Cortex of kidney (tissue), 1 donor: ENCODE measurements at places on chromosomes 5 and 9.

DNA sequence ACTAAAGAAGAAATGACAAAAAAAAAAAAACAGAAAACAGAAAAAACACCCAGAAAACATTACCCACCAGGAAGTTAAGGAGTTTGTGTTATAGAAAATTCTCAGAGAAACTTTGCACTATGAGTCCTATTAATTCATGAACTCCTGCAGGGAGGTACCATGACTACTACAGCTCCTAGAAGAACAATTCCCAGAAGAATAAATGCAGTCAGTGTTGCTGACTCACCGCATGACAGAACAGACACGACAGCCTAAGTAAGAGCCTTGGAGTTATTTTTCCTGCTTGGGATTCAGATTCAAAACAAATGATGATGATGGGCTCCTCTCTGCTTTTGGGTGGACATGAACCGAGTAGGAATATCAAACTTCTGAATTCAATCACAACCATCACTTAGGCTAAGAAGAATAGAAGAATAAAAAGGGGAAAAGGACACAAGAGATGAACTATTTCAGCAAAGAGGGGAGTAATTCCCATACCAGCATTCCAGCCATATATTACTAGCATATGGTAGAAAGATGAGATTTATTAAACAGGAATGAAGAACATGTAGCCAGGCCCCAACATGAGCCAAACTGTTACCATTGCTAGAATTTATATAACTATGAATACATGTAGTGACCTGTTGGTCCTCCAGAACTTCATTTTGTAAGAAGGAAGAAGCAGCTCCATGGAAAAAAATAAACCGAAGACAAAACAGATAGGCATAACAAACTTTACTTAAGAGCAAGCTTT lies 209.6 kb upstream of the PDE4D start:
- no peak for DNase-seq

DNA sequence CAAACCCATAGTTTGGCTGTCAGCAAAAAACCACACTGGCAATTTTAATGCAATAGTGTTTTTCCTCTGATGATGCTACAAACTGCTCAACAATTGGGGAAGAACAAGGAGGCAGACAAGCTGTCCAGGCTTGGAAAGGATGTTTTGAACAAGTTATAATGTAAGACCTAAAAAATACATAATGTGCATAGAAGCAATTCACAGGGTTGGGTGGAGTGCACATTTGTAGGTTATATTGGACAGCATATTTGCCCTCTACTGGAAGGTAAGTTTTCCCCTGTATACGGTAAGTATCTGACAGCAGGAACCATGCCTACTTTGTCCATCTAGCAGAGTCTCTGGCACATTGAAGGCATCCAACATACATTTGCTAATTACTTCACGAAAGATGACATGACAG lies 114.3 kb upstream of the PUM3 start:
- DNase-seq: no peak

DNA sequence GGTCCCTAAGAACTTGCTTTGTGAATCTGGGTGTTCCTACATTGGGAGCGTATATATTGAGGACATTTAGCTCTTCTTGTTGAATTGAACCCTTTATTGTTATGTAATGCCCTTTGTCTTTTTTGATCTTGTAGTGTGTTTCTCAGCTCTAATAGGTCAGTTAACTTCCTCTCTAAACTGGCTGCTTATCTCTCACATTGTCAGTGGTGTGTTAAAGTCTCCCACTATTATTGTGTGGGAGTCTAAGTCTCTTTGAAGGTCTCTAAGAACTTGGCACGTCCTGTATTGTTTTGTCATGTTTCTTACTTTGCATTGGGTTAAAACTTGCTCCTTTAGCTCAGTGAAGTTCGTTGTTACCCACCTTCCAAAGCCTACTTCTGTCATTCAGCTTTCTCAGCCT lies 36.2 kb downstream of the RIC1 start:
- DNase-seq: no peak

GRCh38 chr9:19030899-19031298 lies 2.1 kb downstream of the SAXO1 start:
- no peak for DNase-seq

- DNase-seq: no peak
Measured at GRCh38 chr5:108541836-108542235, 159.9 kb upstream of the FBXL17 start.

DNA sequence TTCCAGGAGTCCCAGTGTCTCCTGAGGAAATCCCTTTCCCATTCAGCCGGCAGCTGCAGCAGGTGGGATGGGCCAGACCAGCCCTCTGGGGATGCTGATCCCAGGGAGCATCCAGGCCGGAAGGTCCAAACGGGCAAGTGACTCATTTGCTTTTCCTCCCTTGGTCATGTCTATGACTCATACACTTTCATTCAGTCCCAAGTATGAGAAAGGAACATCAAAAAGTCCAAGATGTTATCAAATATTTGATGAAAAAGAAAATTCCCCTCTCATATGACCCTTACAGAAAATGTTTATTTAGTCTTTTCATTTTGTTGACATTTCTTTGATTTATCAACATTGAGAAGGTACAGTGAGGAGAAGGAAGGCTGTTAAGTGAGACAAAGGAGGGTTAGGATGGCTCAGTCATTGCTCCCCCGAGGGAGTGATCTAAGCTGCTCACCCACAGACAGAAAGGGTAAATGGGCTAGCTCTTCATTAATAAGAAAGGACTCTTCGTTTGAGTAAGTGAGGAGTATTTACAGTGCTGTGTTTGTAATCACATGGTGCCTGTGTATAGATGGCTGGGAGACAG lies 117.6 kb upstream of the ANKRD55 start:
- no peak for DNase-seq

DNA sequence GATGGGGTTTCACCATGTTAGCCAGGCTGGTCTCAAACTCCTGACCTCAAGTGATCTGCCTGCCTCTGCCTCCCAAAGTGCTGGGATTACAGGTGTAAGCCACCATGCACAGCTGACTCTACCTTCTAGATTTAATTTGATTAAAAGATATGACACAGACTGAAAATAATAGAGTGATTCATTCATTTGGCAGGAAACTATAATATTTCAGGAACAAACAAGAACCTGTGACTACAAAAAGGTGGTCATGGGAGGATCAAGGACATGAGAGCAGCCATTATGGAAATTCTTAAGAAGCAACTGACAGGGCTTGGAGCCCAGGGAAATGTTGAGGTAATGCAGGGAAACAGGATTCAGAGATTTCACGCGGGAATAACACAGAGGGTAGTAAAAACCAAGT lies 265.5 kb upstream of the DAP start:
- DNase-seq: no peak

- DNase-seq: no peak
Measured at GRCh38 chr5:124739634-124740025, 6.8 kb downstream of the ZNF608 start.

DNA sequence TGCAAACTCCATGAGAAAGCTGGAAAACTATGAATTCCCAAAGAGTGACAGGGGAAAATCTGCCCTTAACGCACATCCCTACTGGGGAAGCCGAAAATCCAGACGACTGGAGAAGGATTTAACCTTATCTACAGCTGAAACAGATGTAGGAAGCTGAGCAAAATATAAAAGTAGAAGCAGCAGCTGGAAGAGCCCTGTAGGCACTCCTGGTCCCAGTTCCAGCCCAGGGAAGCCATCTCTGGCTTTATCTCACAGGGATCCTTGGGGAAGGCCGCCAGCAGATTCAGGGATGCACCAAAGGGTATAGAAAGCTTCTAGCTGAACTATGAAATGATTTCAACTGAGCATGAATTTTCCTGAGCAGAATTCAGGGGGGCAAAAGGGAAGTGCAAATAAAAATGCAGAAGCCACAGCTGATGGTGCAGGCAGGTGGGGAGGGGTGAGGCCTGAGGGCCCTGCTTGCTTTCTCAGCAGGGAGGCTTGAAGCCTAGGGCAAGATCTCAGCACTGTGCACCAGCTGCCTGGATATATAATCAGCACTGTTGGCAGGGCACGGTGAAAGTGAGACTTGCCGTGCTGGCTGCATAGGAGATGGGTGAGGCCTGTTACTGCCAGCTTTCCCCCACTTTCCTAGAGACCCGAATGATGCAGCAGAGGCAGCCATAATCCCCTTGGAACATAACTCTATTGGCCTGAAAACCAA lies 2019.5 kb upstream of the NUDT12 start:
- DNase-seq: no peak

- no peak for DNase-seq
Measured at GRCh38 chr5:118551031-118551430, 437.3 kb downstream of the DTWD2 start.

GRCh38 chr9:72038408-72038807 lies 22.0 kb downstream of the C9orf57 start:
- DNase-seq: no peak

DNA sequence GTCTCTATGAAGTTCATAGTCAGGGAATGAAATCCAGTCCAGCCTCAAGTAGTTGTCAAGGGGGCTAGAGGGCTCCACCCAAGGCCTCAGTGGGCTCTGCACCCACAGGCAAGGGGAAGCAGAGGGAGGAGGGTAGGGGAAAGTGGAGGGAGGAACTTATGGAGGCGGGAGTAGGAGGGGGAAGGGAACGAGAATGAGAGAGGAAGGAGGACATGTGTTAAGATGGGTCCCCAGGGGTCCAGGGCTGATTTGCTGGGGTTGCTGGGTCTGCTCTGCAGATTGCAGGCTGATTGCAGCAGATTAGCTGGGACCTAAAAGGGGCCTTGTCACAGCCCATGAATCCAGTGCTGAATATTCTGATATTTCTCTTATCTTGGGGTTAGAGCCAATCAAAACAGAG lies 166.9 kb upstream of the IL12B start:
- no peak for DNase-seq

DNA sequence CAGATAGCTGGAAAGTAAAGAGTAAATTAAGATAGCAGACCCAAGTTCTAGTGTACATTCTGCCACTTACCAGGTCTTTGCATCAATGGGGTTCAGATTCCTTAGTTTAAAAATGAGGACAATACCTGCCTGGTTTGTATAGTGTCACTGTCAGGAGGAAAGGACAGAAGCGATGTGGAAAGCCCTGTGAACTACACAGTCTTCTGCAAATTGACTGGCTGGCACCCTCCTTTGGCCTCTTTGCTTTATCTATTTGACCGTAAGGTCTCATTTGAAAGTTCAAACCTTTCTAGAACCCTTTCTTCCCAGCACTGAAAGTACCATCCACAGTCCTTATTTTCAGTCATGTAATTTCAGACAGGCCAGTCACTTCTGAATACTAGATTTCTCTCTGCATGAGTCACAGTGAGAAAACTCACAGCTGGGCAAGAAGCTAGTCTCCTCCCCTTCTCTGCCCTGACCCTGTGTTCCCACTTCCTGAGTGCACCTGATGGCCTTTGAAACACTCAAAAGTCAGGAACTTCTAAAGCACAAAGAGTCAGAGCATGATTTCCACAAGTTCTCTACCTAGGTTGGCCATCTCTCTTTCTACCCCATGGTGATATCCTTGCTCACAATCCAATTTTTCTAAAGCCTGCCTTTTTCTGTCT lies 91.3 kb upstream of the RASEF start:
- no peak for DNase-seq

DNA sequence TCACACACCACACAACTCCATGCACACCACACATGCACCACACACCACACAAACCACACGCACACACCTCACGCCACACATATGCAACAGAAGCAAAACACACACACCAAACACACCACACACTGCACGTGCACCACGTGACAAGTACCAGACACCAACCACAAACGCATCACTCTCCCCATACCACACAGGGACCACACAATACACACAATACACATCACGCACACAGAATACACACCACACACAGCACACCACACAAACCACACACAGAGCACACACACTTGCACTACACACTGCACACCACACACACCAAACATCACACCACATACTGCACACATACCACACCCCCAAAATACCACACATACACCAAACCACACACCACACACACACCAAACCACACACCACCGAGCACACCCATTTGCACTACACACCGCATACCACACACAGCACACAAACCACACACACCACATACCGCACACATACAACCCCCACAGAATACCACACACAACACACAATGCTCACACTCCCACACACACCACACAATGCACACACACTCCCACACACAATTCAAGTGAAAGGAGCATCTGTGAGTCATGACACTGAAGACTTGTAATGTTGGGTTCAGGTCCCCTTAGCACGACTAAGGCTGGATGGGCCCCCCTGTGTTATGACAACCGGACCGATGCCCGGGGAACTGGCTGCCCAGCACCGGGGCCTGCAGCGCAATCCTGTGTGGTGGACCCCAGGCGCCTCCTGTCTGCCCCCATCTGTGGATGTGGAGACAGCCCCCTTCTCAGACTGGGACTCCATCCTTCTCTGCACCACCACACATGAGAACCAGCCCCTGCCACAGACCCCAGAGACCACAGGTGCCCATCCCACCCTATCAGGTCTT lies 6.0 kb upstream of the ZDHHC11 start:
- DNase-seq: no peak

- no peak for DNase-seq
Measured at GRCh38 chr5:110161162-110161561, 471.4 kb downstream of the MAN2A1 start.

GRCh38 chr9:115972362-115972761 lies 181.2 kb upstream of the PAPPA start:
- no peak for DNase-seq

DNA sequence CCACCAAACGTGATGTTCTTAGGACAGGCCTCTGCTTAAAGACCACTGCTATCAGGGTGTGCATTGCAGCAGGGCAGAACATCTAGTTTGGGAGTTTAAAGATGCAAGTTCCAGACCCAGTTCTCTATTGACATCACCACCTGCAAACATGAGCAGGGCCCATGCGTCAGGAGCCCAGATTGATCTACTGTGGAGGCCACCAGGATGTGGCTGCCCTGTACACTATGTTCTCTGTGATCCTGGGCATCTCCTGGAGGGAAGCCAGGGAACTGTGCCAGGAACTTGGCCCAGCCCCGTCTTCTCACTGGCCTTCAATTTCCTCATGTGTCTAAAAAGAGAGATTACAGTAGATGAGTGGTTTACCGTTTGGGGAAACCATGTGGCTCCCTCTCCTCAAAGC lies 87.1 kb downstream of the PDE6A start:
- DNase-seq: no peak

DNA sequence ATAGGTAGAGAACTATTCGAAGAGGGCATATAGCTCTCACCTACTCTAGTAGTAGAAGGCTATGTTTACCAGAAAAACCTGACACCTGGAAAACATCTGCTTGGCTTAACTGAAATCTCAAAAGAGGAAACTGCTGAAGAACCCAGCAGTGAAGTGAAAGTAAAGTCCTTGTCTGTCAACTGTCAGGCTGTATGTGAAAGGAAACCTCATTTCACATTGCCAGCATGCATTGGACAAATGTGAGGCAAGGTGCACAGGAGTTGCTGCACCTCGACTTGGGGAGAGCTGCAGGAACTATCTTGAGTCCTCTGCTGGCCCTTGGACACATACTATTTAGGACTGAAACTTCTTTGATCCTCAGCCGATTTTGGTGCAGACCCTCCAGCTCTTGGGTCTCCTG lies 53.3 kb downstream of the NREP start:
- no peak for DNase-seq

DNA sequence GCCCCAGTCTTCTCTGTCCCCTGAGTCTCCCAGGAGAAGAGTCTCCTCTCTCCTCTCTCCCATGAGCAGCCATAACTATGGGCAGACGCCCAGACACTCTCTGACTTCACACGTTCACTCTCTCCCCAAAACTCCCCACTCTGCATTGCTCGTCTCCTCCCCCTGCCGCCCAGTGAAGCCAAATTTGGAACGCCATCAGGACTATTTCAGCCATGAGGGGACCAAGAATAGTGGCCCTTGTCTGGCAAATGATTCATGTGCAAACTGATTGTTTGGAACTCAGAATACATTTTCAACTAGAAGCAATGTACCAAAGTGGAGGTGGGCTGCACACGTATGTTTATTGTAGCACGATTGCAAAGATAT lies 20.9 kb downstream of the CMBL start:
- DNase-seq: no peak
